ENCODE measurements at places on chromosomes 5 and 9.
A peak's percentile ranks its signal among the peaks of the same experiment; 100 is the strongest.

- DNase-seq: no peak
Measured at GRCh38 chr5:113179156-113179555, 202.6 kb downstream of the DCP2 start.

DNA sequence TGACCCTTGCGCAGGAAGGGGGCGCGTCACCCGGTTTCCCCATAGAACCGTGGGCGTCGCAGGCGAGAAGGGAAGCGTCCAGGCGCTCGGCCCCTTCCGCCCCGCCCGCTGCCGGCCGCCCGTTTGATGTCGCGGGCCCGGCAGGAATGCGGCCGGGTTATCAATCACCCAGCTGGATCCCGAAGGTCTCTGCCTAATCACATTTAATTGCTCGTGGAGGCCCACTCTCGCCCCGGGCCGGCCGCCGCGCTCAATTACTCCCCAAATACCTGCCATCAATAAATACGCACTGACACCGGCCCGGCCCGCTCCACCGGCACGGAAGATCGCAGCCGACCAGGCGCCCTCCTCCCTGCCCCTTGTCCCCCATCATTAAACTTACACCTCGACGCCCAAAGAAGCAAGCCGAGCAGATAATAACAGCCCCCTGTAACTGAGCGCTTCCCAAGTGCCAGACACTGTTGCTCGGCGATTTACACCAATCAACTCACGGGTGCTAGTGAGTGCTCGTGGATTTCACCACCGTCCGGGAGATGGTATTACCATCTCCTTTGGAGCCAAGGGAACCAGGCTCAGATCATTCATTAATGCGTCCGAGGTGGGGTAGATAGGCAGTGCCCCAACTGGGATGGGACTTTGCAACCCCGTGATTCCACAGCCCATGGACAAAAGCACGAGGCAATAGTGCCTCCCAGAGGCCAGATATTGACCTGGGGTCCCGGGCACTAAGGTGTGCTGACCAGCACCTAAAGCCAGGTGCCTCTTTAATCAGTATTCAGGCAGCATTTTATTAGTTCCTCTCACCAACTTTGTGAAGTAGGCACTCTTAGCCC lies 11.3 kb downstream of the MSX2 start:
- DNase-seq: peak; percentile 32

GRCh38 chr9:7760014-7760415 lies 39.6 kb downstream of the DMAC1 start:
- DNase-seq: no peak

DNA sequence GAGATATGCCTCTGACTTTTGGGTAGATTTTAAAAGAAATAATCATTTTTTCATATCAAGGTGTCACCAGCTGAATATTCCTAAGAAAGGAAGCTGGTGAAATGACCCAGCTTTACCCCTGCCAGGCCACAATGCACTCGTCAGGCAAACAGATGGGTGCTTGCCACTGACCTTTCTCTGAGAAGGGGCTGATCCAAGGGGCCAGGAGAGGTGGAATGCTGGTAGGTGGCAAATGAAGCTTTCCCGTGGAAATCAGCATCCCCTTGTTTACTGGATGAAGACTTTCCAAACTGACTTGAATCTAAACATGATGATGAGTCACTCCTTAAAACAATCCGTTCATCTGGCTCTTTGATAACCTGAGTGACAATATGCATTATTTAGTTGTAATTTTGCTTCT lies 44.3 kb upstream of the PLPP6 start:
- DNase-seq: no peak

- DNase-seq: peak; percentile 50
Measured at GRCh38 chr5:180830253-180831138, 27.9 kb upstream of the MGAT1 start.

- no peak for DNase-seq
Measured at GRCh38 chr9:130491830-130492482, 47.2 kb downstream of the ASS1 start.

- no peak for DNase-seq
Measured at GRCh38 chr9:8552732-8553131, 753.2 kb upstream of the DMAC1 start.

GRCh38 chr9:88766778-88767503 lies 224.3 kb upstream of the S1PR3 start:
- DNase-seq: no peak

DNA sequence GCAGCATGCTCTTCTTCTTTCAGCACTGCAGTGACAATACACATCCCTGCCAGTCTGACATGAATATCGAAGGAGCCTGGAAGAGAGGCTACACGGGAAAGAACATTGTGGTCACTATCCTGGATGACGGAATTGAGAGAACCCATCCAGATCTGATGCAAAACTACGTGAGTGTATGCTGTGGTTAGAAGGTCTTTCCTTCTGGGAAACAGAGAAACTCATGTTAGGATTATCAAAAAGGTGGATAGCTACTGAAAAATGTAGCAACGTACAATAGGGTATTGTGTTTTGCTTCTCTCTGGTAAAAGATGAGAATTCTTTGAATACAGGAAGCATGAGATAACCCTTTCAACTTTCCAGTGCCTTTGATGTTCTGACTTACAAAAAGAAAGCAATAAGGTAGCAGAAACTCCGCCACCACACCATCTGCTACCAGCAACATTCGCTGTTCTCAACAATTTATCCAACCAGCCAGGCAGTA lies 133.3 kb downstream of the PCSK5 start:
- no peak for DNase-seq

- no peak for DNase-seq
Measured at GRCh38 chr9:97531888-97532376, 30.5 kb downstream of the TMOD1 start.

DNA sequence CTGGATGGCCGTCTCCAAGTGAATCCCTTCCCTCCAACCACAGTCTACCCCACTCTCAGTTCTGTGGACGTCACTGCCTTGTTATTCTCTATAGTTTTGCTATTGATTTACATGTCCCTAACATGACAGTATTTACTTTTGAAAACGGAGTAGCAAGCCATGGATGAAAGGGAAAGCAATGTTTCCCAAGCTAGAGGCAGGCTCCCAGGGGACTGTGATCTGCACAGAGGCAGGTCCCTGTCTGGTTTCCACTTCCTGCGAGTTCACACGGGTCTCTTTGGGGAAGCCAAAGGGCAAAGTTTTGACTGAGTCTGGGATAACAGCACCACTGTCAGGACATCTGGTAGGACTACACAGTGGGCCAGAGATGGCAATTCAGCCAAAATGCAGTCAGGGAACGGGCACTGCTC lies 12.7 kb downstream of the C9orf153 start:
- DNase-seq: no peak

GRCh38 chr5:10599862-10600284 lies 36.0 kb downstream of the ANKRD33B start:
- no peak for DNase-seq

GRCh38 chr9:29214154-29214689 lies 1640.9 kb upstream of the C9orf72 start:
- DNase-seq: no peak
